ENCODE measurements at places on chromosomes 11 and 22.

DNA sequence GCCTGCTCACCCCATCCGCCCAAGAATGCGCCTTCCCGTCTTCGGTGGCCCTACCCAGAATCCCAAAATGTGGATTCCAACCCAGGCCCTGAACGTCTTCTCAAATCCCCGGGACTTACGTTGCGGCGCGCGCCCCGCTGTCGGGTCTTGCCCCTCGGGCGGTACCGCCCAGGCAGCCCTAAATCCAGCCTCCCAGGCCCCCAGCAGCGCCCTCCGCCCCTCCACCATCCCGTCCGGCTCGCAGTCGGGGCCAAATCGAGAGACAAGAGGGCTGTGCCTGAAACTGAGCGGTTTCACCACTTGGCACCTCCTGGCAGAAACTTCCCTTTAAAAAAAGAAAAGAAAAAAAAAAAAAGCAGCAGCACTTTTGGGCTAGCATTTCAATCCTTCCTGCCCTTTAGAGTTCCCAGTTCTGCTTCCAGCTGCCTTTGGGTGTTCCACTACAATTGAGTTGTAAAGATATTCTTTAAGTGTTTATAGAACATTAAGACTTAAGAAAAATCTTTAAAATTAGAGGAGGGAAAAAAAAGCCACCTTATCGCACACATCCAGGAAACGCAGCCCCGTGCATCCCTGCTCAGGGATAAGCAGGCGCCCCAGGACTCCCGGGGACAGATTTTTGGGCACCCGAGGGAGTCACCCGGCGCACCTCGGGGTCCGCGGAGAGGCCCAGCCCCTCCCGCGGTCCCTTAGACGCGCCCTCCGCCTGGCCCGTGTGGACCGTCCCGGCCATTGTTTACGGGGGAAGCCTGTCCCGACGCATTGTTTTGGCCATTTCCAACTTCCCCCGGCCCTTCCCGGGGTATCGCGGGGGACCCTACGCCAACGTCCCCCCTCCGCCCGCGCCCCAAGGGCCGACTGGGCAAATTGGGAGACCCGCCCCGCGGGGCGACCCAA is 57.6 kb downstream of the KCNJ4 start:
- DNase-seq, result peak; percentile 29

- no peak for DNase-seq
Observed at GRCh38 chr11:93118276-93118675, 79.5 kb downstream of the SLC36A4 start.

GRCh38 chr11:98455500-98456307 is 565.0 kb upstream of the CNTN5 start:
- no peak for DNase-seq

DNA sequence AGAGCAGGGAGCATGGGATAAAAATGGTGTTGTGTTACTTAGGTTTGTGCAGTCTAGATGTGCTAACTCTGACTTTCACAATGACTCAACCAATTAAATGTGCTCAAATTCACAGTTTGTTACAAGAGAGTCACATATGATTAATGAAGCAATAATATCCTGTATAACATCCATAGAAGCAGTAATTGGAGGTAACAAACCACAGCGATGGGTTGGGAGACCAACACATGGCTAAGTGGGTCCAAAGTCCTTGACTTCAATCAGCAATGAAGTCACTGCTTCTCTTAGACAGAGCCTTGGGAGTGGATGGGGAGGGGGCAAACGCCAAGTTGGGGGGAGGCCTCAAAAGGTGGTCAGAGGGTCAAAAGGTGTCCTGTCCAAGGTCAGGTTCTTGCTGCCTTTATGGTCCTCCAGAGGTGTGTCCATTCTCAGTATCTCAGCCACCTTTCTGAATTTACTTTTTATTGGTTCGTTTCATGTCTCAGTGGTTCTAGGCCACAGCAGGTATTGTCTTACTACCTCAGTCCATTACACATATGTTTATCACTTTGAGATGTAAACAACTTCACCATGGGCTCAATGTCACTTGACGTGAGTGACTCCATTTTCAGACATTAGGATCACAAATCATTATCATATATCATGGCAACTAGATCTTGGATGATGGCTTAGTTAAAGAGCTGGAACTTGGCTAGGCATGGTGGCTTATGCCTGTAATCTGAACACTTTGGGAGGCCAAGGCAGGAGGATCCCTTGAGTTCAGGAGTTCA is 32.4 kb downstream of the SLN start:
- DNase-seq, result no peak

DNA sequence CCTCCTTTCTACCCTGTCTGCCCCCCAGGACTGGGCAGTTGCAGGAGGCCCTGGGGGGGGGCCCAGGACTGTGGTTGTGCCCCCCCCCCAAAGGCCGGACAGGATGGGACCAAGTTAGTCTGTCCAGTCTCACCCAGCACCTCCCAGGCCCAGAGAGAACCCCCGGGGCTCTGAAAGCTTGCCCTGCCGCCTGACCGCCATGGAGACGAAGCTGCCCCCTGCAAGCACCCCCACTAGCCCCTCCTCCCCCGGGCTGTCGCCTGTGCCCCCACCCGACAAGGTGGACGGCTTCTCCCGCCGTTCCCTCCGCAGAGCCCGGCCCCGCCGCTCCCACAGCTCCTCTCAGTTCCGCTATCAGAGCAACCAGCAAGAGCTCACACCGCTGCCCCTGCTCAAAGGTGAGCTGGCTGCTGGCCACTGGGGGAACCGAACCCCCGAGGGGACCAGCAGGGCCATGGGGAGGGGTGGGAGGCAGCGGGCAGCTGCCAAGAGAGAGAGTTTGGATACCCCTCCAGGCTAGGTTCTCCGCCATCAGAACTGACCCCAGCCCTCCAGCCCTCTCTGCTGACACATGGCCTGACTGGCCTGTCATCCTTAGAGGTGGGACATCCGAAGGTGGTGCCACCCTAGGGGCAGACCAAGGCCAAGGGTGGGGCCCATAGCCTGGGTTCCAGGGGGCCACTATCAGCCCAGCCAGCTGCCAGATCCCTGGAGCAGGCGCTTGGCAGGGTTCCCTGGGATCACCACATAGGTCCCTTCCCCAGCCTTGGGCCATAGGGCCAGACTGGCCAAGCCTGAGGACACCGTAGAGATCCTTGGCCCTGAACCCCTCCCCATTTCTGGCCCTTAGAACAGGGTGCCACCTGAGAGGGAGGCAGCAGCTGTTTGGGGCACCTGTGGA is 1.3 kb downstream of the PPP2R5B start:
- no peak for DNase-seq

DNA sequence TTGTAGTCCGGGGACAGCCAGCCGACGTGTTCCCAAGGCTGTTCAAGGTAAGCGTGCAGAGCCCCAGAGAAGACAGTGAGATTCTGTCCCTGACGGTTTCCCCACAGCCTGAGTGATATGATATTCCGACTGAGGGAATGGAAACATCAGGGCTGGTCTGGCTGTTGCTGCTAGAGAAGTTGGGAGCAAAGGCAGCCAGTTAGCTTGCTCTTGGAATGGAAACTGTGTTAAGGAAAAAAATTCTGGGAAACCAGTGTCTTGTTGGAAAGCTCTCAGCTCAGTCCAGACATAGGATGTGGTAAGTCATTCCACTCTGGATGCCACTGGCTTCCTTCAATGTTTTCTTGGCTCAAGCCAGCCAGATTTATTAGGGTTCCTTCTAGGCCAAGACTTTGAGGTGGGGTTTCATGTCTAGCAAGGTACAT is 8.8 kb downstream of the CRY2 start:
- DNase-seq, result no peak

DNA sequence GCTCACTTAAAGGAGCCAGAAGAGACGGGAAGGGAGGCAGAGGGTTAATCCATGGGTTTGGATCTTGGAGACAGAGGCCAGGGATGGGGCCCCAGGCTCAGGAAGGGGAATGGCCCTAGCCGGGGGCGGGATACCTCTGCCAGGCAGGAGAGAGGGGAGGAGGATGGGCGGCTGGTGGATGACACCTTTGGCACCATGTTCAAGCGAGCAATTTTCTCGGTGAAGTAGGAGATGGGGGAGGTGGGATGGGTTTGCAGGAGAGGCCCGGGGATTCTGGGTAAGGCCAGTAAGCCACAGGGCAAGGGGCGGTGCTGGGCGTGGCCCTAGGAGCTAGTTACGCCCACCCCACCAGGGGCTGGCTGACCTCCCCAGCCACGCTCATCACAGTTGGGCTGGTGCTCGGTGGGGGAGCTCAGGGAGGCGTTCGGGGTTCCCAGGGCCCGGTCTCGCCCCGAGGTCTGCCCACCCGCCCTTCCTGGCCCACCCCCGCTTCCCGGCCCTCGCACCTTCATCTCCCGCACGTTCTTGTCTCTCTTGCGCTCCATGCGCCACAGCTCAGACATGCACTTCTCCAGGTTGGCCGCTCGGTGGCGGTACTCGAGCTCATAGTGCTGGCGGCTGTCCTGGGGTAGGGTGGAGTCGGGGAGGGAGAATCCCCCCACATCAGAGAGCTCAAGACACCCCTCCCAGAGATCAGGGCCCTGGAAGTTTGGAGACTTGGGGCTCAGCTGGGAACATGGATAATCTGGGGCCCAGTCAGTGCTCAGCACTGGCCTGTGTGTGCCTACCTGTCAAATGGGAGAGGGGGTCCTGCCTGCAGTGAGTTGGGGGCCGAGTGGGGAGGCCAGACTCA is 12.7 kb downstream of the BAIAP2L2 start:
- DNase-seq, result no peak

DNA sequence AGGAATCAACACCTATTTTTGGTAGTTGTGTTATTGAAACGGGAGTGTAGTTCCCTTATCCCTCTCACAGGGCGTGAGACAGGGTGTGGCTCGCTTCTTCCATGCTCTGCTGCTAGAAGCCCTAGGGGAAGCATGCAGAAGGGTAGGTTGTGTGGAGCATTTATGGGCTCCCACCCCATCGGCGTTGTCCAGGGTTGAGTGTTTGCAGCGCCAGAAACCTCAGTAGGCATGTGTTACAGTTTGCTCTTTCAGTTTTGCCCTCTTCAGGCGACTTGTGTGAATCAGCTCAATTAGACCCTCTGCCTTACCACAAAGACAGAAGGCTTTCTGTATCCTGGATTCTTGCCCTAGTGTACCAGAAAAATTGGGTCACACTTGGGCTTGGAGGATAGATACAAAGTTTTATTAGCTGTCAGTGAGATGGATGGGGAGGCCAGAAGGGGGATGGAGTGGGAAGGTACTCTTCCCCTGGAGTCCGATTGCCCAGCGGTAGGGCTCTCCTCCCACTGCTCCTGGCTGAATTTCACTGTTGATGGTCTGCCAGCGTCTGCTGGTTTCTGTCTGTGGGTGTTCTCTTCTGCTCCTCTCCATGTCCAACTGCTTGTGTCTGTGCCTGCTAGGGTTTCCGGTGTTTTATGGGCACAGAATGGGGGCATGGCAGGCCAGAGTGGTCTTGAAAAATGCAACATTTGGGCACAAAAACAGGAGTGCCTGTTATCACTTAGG is 358.3 kb upstream of the CTSC start:
- DNase-seq, result no peak

- no peak for DNase-seq
Observed at GRCh38 chr11:1371836-1372465, 17.8 kb upstream of the BRSK2 start.

DNA sequence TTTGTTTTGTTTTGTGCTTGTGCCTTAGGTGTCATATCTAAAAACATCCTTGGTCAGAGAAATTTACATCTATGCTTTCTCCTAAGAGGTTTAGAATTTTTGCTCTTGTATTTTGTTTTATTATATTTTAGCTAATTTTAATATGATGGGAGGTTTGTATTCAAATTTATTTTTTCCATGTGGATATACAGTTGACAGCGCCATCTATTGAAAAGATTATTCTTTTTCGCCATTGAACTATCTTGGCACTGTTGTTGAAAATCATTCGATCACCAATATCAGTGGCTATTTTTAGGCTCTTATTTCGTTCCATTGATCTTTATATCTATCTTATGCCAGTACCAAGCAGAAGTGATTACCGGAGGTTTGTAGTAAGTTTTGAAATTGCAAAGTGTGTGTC is 510.3 kb downstream of the BRD1 start:
- DNase-seq, result no peak

- no peak for DNase-seq
Observed at GRCh38 chr11:111645657-111646316, 43.5 kb downstream of the SIK2 start.

- no peak for DNase-seq
Observed at GRCh38 chr11:88203604-88204003, 28.4 kb upstream of the RAB38 start.

GRCh38 chr22:36586271-36586670 is 57.3 kb upstream of the EIF3D start:
- no peak for DNase-seq

- DNase-seq, result peak; percentile 82
Observed at GRCh38 chr11:1652771-1653540, 23.4 kb downstream of the KRTAP5-5 start.

GRCh38 chr11:65440831-65441499 is 18.4 kb downstream of the NEAT1 start:
- DNase-seq, result no peak

- no peak for DNase-seq
Observed at GRCh38 chr11:35030716-35031213, 108.2 kb upstream of the CD44 start.

- no peak for DNase-seq
Observed at GRCh38 chr11:76736773-76737495, 46.2 kb upstream of the TSKU start.

GRCh38 chr11:60769273-60769672 is 12.6 kb downstream of the MS4A15 start:
- DNase-seq, result no peak

GRCh38 chr22:31250740-31251600 is 38.9 kb downstream of the LIMK2 start:
- DNase-seq, result no peak

- no peak for DNase-seq
Observed at GRCh38 chr11:36193290-36193619, 96.0 kb downstream of the COMMD9 start.

DNA sequence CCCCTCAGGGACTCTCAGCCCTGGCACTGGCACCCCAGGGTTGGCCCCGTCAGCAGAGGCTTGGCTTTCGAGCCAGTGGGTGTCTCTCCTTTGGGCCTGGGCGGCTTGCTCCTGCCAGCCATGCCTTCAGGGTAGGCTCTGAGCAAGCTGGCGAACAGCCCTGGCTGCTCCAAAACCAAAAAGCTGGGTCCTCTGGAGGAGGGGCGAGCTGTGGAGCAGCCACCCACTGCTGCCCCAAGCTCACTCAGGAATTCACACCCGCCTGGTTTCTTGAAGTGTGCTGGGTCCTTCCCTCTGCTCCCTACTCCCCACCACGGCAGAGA is 6.2 kb downstream of the YDJC start:
- DNase-seq, result no peak

DNA sequence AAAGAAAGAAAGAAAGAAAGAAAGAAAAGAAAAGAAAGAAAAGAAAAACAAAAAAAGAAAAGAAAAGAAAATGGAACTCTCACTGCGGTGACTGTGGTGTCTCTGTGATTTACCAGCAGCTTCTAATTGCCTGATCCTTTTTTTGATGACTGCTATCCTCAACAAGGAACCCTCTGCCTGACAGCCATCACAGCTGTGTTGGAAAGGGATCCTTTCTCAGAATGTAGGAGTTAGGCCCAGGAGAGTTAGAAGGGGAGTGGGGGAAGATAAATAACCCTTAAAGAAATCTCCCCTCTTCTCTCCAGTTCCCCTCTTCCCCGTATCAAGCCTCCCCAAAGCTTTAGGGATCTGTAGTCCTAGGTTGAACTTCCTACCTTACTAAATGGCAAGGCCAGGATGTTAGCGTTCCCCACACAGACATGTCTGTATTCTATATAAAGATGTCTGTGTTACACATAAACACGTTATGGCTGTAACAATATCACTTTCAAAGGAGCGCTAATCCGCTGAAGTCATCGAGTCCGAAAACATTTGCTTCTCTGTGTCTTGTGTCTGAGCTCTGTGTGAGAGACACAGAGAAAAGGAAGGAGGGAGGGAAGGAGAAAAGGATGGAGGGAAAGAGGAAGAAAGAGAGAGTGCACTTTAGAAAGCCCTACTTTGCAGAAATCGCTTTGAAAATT is 26.8 kb upstream of the WT1 start:
- no peak for DNase-seq
